ENCODE measurements at places on chromosomes 6 and 20. TPM values are rescaled to one million over a fixed set of nuclear protein-coding genes. Genes with fewer than 3 reads are reported as not detected.

Gene SIGLEC1
- total RNA-seq, result not detected

Gene SMPD2
- total RNA-seq, result 12.6 TPM

Gene ZNF76
- 27.7 TPM for total RNA-seq

Gene CBLN4
- not detected for total RNA-seq

Gene MAD2L1BP
- 38.5 TPM for total RNA-seq

Gene SLC32A1
- total RNA-seq, result not detected

Gene RUNX2
- 0.05 TPM for total RNA-seq

Gene HEY2
- not detected for total RNA-seq

Gene ZBTB46
- 41.2 TPM for total RNA-seq

DNA sequence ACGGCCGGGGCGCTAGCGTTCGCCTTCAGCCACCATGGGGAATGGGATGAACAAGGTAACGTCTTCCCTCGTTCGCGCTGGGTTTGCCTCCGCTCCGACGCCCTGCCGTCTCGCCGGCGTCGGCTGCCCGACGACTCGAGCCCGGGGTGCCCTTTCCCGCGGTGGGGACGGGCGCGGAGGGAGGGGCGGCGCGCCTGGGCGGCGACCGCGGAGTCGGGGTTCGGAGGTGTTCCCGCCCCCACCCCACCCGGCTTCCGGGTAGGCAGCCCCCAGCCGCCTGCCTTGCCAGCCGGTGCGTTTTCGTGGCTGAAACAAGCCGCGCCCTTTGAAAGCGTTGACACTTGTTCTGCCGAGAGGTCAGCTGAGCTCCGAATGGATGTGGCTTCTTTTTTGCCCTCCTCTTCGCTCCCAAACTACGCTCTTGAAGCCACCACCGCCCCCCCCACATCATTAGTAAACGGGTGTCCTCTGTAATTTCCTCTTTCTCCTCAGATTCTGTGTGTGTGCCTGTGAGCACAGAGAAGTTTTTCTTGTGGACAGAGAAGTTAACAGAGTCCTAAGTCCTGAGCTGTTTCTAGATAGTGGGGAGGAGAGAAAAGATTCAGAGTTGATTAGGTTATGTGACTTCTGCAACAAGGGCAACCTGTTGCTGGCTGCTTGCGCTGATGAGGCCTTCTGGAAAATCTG lies 362 bp downstream of the DUSP22 start:
- DNase-seq, result peak; percentile 55

- no peak for DNase-seq
Observed at GRCh38 chr20:24096864-24097450, 108.4 kb upstream of the GGTLC1 start.

DNA sequence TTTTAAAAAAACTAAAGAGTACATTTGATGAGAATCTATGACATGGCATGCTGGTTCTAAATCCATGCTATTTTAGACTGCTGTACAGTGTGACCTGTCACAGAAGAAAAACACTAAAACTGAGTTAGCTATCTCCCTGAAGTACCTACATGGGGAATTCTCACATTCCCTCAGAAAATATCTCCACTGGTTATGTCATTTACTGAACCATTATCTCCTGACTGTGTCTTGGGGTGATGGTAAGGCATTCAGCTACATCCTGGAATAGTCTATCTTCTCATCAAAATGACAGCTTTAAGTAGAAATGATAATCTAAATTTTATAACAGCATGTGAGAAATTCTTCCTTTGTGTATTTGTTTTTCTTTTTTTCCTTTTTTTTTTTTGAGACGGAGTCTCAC lies 172.1 kb upstream of the HTR1E start:
- DNase-seq, result no peak

DNA sequence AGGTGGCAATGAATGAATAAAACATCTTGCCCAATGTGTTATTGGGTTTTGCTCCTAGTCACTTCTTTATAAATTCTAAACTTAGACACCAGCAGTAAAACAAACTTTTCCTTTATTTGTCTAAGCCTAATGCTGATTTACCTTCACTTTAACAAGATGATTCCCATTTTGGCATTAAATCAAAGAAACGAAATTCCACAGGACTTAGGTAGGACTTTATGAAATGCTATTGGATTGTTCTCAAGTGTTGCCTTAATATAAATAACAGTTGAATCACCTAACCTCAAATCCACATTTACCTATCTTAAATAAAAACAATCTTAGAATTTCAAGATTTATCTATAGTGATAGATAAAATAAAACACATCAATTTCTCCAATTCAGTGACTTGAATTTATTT lies 831.8 kb downstream of the EPHA7 start:
- no peak for DNase-seq

DNA sequence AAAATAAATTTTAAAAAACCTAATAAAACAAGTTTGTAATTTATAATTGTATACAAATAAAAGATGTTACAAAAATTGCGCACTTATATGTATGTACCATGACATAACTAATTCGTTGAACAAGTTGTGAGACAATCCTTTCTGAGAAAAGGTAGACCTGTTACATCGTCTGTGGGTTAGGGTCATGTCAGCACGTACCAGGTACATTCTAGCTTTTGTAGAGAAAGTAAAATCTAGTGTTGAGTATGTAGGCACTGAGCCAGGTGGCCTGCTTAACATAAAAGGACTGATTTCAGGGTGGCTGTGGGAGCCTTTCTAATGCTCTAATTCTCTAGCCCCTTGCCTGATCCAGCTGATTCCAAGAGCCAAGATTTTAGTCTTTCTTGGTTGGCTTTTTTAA lies 10.4 kb downstream of the RPL7L1 start:
- no peak for DNase-seq

GRCh38 chr6:163381118-163381756 lies 33.3 kb upstream of the QKI start:
- DNase-seq, result no peak

DNA sequence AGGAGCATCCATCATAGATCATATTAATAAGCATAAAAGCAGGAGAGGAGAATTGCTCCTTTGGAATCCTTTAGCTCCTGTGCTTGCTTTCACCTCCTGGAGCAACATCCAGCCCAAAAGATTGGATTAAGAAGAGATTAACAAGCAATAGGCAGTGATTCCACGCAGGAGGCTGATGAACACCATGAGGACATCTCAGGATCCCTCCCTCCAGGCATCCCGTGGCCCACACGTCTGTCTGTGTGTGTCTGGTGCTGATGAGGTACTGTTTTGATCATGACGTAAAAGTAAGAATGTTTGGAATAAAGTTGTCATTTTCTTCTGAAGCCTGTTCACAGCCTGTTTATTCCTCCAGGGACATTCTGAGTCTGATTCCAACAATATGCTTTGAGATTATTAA lies 185.5 kb upstream of the MYLIP start:
- DNase-seq, result no peak

DNA sequence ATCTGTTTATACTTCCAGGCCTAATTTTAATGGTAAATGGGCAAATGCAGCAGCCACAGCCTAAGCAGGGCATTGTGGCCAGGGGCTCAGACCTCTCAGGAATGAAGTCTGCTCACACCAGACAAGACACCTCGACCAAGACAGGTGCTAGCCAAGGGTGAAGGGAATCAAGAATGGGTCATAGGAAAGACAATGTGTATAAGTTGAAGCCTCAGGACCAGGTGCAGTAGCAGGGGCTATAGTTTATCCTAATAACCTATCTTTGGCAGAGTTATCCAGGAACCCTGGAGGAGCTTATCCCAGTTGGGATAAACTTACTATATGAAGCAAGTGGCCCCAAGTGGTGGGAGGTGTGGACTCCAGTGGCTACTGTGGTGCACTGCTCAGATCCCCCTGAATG lies 165.0 kb upstream of the TAB2 start:
- DNase-seq, result no peak

GRCh38 chr6:100247123-100247522 lies 217.6 kb downstream of the SIM1 start:
- DNase-seq, result no peak

GRCh38 chr6:1002989-1003388 lies 308.9 kb upstream of the FOXQ1 start:
- DNase-seq, result no peak

GRCh38 chr20:18721551-18722115 lies 92.0 kb upstream of the SCP2D1 start:
- no peak for DNase-seq

DNA sequence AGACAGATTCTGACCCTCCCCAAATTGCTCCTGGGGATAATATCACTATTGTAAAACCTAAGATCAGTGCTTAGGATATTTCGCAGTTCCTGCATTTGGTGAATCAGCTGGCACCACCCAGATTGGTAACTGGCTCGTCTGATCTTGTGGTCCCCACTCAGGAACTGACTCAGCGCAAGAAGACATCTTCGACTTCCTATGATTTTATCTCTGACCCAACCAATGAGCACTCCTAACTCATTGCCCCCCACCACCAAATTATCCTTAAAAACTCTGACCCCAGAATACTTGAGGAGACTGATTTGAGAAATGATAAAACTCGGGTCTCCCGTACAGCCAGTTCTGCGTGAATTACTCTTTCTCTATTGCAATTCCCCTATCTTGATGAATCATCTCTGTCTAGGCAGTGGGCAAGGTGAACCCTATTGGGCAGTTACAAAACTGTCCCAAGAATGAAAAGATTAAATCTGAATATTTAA lies 55.7 kb upstream of the PRND start:
- DNase-seq, result peak; percentile 79

GRCh38 chr6:83199173-83199862 lies 6.2 kb downstream of the RWDD2A start:
- DNase-seq, result peak; percentile 64

DNA sequence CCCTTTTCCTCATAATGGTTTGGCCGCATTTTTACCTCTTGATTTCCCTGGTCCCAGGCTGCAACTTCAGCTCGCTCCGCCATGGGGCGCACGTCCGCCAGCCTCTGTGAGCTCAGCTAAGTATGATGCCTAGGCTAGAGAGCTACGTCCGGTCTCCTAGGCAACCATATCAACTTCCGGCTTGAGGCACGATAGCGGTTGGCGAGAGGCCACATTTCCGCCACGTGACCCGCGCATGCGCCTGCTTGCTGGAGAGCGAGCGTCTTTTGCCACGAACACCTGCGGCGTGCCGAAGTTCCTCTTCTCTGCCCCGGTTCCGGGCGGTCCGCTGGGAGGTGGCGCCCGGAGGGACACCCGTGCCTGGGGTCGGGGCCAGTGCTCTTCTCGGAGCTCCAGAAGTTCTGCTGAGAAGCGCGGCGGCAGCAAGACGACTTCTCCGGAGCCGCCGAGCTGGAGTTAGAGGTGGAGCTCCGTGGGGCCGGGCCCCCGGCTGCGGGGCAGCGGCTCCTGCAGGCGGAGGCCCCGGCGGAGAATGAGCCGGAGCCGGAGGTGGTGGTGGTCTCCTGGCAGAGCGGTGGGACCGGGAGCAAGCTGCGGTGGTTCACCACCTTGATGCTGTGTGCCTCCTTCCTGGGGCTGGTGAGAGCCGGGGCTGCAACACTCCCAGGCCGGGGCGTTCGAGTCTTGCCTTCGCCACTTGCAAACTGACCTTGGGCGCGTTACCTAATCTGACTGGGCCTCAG lies 172.0 kb downstream of the SLC16A10 start:
- DNase-seq, result peak; percentile 100

GRCh38 chr6:137265561-137266308 lies 46.5 kb upstream of the IFNGR1 start:
- no peak for DNase-seq

- no peak for DNase-seq
Observed at GRCh38 chr6:108293527-108294296, 1.1 kb upstream of the AFG1L start.

GRCh38 chr20:37120497-37120896 lies 24.7 kb upstream of the RBL1 start:
- no peak for DNase-seq

DNA sequence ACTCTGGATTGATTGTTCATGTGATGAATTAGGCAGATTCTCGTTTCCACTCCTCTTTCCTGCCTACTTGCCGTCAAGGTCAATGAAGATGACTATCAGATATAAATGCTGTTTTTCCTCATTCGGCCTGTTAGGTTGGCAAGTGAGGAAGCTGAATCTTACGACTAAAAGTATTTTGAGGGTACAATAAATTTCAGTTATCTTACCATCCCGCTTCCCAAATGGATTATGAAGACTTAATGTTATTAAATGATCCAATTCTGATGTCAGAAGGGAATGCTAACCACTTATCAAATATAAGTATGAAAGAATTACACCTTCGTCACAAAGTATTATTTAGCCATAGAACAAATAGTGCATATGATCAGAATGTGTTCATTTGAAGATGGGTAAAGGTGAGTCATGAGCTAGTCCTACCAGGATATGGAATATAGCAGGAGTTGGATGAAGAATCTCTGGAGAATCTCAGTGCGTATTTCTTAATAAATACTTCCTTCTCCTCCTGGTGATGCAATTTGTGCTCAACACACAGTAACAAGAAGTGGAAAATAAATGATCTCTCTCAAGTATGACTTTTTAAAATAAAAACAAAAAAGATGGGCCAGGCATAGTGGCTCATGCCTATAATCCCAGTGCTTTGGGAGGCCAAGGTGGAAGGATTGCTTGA lies 4.6 kb downstream of the GPLD1 start:
- DNase-seq, result no peak

DNA sequence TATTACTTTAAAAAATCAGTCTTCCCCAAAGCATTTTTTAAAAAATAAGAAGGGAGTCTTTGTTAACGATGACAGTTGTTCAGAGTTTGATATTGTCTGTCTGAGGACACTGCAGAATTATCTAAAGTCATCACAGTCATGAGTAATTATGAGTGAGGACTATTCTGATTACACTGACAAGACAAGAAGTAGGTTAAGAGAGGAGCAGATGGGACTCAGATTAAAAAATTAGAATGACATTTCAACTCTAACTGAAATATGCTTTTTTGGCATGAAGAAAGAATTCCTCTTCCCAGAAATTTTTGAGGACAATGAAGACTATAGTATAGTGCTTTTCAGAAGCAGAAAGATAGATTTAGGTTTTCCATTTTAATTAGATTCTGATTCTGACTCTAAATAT lies 456.5 kb downstream of the EPHA7 start:
- no peak for DNase-seq

GRCh38 chr6:13362412-13362811 lies 34.1 kb upstream of the TBC1D7 start:
- no peak for DNase-seq

GRCh38 chr20:1013566-1014340 lies 11.6 kb upstream of the RSPO4 start:
- DNase-seq, result no peak

- no peak for DNase-seq
Observed at GRCh38 chr6:39218868-39219567, 10.3 kb downstream of the KCNK5 start.

GRCh38 chr20:54468082-54468481 lies 7.3 kb upstream of the DOK5 start:
- DNase-seq, result no peak

GRCh38 chr6:104579310-104579863 lies 280.3 kb downstream of the HACE1 start:
- no peak for DNase-seq

GRCh38 chr6:1620504-1621069 lies 10.9 kb downstream of the FOXC1 start:
- DNase-seq, result no peak
